CD4-positive, CD25-positive, alpha-beta regulatory T cell (primary cell): ENCODE measurements at places on chromosomes 13 and 19.

- no peaks in the 10 kb centered on the region for H3K4me1 ChIP-seq
- H3K4me3 ChIP-seq, result no peak overlapping the region
- no peaks in the 10 kb centered on the region for H3K27me3 ChIP-seq
- no peak for DNase-seq
- no peak overlapping the region for H3K27ac ChIP-seq
These were observed 323.8 kb downstream of the LMO7 start for GRCh38 chr13:75959861-75960481.

GRCh38 chr19:294341-294945 is 3.2 kb upstream of the PLPP2 start:
- DNase-seq, result no peak
- peaks cover 14% of the 10 kb centered on the region for H3K4me1 ChIP-seq
- no peak overlapping the region for H3K4me3 ChIP-seq
- no peak overlapping the region for H3K27ac ChIP-seq

- H3K27me3 ChIP-seq, result no peaks in the 10 kb centered on the region
- no peak overlapping the region for H3K4me3 ChIP-seq
- no peaks in the 10 kb centered on the region for H3K36me3 ChIP-seq
These were observed 18.2 kb upstream of the IGFL1 start for GRCh38 chr19:46211201-46211881.

DNA sequence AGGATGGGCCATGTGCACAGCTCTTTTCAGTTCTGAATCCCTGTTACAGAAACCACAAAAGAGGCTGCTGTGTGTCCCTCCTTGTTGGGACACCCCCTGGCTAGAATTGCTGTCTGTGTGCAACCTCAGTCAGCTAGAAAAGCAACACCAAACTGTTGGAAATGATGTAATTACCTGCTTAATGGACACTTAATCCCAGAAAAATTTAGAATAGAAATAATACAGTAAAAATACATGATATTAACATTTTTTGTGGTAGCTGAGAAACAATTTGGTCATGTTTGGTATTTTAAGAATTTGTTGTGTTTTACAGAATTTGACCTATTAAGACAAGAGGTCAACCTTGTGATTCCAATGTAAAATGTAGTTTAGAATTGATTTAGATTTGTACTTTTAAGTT is 46.8 kb downstream of the FAM124A start:
- peaks cover 7% of the 10 kb centered on the region for H3K27me3 ChIP-seq
- no peak overlapping the region for H3K4me3 ChIP-seq
- no peak overlapping the region for H3K27ac ChIP-seq
- H3K36me3 ChIP-seq, result no peaks in the 10 kb centered on the region
- H3K4me1 ChIP-seq, result no peaks in the 10 kb centered on the region

- DNase-seq, result no peak
- no peaks in the 10 kb centered on the region for H3K27me3 ChIP-seq
- peaks cover 27% of the 10 kb centered on the region for H3K36me3 ChIP-seq
- peaks cover 9% of the 10 kb centered on the region for H3K4me1 ChIP-seq
- no peak overlapping the region for H3K4me3 ChIP-seq
These were observed 26.0 kb downstream of the CERS1 start for GRCh38 chr19:18869781-18870530.

DNA sequence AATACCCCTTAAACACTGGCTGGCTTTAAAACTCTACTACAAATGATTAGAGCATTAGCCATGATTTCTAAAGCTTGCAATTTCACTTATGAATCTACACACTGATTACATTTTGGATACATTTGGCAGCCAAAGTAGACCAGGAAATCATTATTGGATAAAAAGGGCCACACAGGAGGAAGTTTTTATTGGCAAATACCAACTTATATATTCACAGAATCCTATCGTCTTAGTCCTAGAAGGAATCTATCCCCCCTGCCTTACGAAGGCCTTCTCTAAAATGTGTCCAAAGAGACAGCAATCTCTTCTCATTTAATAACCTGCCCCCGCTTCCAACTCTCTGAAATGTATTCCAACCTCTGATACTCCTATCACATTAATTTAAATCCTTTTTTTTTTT is 52.5 kb downstream of the KLF5 start:
- DNase-seq, result no peak
- H3K36me3 ChIP-seq, result no peaks in the 10 kb centered on the region
- H3K4me1 ChIP-seq, result no peaks in the 10 kb centered on the region
- no peak overlapping the region for H3K27ac ChIP-seq
- no peak overlapping the region for H3K4me3 ChIP-seq

- DNase-seq, result peak; percentile 37
- no peak within 1 kb of the TSS for H3K4me3 ChIP-seq
- H3K27me3 ChIP-seq, result peaks cover 5% of the 10 kb centered on the region
These were observed at the start of gene PTPRS for GRCh38 chr19:5340637-5341447. Gene PTPRS (minus strand): TSS chr19:5340812. CDS start chr19:5286140, 54,672 bp downstream.

GRCh38 chr13:27041341-27041740 is 130.3 kb downstream of the USP12 start:
- no peak overlapping the region for H3K27ac ChIP-seq
- H3K27me3 ChIP-seq, result peaks cover 3% of the 10 kb centered on the region
- no peak for DNase-seq
- H3K36me3 ChIP-seq, result no peaks in the 10 kb centered on the region
- peaks cover 7% of the 10 kb centered on the region for H3K4me1 ChIP-seq
